ENCODE measurements at places on chromosomes 4 and X.

DNA sequence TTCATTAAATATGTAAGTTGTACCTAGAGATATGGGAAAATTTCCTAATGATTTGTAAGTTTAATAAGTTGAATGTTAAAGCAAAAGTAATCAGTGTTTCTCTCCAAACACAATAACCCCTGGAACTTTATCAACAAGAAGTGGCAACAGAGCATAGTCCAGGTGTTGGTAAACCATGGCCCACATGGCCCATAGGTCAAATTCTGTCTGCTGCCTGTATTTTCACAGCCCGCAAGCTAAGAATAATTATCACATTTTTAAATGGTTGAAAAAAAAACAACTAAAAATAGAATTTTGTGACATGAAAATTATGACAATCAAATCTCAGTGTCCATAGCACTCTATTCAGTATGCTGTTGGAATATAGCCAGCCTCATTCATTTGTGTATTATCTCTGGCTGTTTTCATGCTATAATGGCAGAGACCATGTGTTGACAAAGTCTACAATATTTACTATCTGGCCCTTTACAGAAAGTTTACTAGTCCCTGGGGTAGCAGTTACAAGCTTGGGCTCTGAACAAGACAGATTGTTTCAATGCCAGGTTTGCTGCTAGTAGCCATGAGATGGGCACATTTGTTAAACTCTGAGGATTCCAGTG lies 395.8 kb downstream of the GASK1B start:
- no peak for DNase-seq
- no peak overlapping the region for H3K4me3 ChIP-seq
- no peaks in the 10 kb centered on the region for H3K27me3 ChIP-seq
- no peaks in the 10 kb centered on the region for H3K36me3 ChIP-seq
- H3K27ac ChIP-seq: no peak overlapping the region
- H3K4me1 ChIP-seq: no peaks in the 10 kb centered on the region

DNA sequence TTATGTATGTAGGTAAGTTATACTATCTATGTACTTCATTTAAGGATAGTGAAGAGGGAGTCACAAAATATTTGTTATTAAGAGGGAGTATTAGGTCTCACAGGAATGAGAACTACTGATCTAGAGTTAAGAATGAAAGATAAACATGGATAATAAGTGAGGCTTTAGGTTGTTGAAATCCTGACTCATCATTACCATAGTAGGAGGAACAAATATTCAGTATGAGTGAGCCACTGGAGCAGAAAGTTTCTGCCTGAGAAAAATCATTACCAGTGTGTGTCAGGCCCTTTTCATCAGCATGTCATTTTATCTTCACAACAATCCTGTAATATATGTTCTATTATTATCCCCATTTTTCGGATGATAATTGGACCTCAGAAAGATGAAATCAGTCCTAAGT lies 27.2 kb upstream of the IGSF1 start:
- no peaks in the 10 kb centered on the region for H3K4me1 ChIP-seq
- H3K4me3 ChIP-seq: no peak overlapping the region
- H3K27me3 ChIP-seq: no peaks in the 10 kb centered on the region
- H3K27ac ChIP-seq: no peak overlapping the region
- DNase-seq: no peak

DNA sequence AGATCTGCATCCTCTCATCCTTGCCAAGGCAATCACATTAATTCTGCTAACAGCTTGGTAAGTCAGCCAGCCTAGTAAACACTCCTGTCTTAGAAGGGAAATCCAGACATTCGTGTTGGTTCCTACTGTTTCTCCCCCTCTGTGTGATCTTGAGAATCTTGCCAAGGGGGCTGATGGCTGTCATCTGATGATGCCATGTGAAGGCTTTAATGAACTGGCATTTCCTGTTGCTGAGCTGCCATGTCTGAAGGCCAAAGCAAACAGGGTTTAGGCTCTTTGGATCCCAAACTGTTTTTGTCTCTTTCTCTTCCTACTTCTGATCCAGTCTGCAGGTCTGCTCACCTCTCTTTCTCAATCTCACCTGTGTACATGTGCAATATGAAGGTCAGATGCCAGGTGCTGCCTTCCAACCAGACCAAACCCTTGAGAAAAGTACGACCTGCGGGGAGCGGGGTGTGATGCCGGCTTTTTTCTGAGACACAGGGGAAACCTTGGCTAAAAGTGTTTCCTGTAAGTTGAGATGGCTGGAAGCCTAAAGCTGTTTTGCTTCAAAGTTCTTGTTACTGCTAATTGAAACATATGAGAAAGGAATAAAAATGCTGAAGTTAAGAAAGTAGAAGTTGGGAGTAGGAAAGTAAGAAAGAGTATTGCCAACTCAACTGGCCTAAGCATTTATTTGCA lies 532.9 kb downstream of the ANKRD50 start:
- no peaks in the 10 kb centered on the region for H3K36me3 ChIP-seq
- no peak overlapping the region for H3K4me3 ChIP-seq
- no peaks in the 10 kb centered on the region for H3K4me1 ChIP-seq
- no peaks in the 10 kb centered on the region for H3K27me3 ChIP-seq
- DNase-seq: no peak
- H3K27ac ChIP-seq: no peak overlapping the region

DNA sequence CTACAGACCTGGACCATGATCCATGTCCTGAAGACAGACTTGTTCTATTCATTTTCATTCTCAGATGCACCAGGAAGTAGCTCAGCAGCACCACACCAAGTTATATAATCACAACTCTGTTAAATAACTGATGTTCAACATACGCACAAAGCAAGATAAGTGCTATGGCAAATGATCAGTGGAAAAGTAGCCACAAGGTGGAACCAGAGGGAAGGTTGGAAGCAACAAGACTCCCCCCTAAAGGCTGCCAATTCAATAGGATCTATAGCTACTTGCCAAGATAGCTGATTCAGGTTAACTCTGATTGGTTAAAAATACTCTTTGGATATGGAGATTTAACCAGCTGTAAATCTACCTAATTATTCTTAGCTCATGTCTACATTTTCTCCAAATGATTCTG lies 23.7 kb upstream of the FAM47B start:
- no peak overlapping the region for H3K4me3 ChIP-seq
- no peaks in the 10 kb centered on the region for H3K27me3 ChIP-seq
- H3K36me3 ChIP-seq: no peaks in the 10 kb centered on the region
- peak overlapping the region; percentile 66 for H3K27ac ChIP-seq

DNA sequence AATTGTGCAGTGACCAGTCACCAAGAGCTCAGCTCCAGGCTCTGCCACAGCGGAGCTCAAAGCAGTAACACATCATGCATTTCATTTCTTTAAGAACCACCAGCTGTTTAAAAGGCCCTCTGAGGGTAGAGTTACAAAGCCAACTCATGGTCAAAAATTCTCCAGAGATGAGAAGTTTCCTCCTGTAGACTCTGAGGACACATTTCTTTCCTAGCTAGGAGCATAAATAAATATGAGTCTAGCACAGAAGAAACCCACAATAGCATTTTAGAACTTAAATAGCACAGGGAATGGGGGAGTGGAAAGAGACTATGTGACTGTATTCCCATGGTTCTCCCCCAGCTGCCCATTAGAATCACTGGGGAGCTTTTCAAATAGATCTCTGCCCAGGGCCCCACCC lies 6.5 kb upstream of the CRMP1 start:
- peaks cover 56% of the 10 kb centered on the region for H3K27me3 ChIP-seq
- no peak overlapping the region for H3K27ac ChIP-seq

DNA sequence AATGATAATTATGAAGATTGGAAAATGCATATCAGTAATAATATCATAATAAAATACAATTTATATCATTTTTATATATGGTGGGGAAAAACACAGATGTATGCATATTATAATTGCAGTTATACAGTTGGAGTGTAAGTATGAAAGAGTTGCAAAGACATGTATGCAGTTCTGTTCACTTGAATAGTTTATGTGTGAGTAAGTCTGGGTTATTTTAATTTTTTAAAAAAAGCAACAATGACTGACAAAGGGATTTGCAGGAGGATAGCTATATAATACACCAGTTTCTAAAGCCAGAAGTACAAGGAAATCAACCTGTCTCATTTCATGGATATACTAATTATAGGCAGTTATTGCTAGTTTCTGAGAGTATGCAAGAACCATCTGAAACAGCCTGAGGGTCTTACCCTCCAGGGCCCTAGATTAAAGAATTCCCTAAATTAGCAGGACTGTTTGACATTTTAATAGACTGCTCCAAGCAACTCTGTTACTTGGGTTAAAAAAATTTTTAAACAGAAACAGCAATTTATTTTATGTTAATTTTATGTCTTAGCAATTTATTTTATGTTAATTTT lies 40.2 kb downstream of the FAM114A1 start:
- H3K27ac ChIP-seq: no peak overlapping the region
- no peaks in the 10 kb centered on the region for H3K36me3 ChIP-seq
- no peak overlapping the region for H3K4me3 ChIP-seq
- H3K4me1 ChIP-seq: peaks cover 31% of the 10 kb centered on the region

All from hepatocyte (in vitro differentiated cells).